Hypothalamus (tissue), 51 donors: ENCODE measurements at places on chromosomes 13 and 19.

DNA sequence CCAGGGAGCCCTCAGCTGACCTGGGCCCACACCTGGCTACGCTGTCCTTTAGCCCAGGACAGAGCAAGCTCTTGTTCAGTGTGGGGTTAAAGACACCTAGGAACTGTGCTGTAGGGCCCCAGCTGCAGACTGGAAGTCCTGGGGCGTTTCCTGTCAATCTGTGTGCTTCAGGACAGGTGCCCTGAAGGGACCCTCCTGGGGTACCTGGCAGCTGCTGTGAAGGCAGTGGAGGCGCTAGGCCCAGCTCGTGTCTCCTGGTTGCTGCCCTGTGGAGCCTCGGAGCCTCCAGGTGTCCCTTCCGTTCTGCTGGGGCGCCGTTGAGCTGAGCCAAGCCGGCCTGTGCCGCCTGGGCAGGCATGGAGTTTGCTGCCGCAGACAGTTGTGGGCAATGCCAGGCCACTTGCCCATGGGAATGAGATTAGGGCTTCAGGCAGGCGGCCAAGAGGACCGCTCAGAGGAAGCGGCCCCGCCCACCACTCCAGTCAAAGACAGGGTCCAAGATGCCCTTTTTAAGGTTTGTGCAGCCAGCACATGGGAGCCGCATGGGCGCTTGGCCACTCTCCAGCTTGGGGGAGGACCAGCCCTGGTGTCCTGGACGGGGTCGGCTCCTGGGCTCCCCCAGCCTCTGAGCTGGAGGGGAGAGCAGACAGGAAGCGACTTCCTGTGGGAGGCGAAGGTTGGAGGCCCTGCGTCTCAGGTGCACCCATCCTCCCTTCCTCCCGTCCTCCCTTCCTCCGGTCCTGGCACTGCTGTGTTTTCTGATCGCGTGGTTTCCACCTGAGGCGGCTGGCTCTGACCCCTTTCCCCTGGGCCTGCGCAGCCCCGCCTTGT lies 4.0 kb downstream of the PTBP1 start:
- no peak for DNase-seq

DNA sequence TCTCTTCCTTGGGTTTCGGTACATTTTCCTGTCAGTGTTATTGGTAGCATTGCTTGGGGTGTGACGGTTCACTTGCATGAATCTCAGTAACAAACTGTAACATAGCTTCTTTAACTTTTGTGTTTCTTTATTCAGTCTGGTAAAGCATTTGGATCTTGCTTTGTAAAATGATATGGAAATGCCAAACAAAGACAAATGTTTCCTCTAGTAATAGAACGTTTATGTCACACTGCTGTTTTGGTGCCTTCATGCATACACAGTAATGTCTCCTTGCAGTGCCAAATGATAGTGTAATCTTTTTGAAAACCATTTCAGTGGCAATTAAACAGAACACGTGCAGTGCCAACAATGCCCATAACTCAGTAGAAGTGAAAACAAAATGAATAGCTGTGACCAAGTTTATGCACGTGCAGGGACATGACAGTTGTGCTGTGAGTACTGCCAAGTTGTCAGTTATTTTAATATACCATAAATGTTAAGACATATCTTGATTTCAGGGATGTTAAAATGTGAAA lies 110.8 kb downstream of the RXFP2 start:
- DNase-seq, result no peak

- no peak for DNase-seq
Observed at GRCh38 chr13:99353836-99354235, 46.6 kb upstream of the GPR183 start.

DNA sequence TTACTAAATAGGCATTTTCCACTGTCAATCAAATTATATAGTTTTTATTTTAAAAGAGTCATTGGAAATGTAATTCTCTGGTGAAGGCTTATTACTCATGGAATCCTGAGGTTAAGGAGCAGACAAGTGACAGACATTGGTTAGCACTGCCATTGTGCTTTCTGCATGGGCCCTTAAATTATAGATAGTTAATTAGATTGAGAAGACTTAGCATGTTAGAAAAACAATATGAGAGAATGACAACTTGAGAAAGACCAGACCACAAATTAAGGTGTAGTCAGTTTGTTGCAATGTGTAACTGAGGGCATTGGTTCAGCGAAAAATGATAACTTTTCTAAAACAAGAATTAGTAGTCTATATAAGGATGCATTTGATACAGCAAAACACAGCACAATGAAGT lies 195.5 kb downstream of the SLITRK6 start:
- DNase-seq, result no peak

DNA sequence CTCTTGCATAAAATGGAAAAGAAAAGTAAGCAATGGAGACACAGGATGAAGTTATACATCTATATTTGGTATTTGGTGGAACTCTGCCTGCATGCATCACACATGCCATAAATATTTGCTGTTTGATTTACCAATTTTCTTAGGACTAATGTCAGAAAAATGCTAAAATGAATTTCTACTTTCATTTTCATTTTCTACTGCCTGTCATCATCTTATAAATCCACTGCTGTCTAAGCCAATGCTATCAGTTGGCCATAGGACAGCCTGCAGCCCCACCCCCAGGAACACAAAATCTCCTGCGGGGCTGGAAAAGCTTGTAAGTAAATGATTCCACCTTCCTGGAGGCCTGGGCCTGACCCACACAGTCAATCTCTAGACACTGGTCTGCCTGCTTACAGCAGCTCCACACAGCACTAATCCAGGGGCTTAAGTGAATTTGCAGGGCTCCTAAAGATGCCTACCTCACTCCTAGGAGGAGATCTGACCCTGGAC lies 122.0 kb downstream of the ENOX1 start:
- no peak for DNase-seq

DNA sequence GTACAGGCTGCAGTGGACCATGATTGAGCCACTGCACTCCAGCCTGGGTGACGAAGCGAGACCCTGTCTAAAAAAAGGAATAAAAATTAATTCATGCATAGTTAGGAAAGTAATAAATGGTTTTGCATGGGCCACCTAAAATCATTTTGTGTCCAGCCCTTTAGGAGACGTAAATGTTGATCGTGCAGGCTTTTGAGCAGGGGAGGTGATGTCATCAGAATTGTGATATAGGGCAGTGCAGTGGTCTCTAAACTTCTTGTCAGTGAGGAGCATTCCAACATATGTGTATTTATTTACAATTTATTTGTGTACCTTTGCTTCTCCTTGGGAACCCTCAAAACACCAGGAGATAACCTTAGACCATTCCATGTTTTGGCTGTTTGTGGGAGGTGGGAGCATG lies 3.0 kb downstream of the SMARCA4 start:
- DNase-seq, result no peak

- DNase-seq, result no peak
Observed at GRCh38 chr13:76764429-76764828, 121.8 kb downstream of the KCTD12 start.

DNA sequence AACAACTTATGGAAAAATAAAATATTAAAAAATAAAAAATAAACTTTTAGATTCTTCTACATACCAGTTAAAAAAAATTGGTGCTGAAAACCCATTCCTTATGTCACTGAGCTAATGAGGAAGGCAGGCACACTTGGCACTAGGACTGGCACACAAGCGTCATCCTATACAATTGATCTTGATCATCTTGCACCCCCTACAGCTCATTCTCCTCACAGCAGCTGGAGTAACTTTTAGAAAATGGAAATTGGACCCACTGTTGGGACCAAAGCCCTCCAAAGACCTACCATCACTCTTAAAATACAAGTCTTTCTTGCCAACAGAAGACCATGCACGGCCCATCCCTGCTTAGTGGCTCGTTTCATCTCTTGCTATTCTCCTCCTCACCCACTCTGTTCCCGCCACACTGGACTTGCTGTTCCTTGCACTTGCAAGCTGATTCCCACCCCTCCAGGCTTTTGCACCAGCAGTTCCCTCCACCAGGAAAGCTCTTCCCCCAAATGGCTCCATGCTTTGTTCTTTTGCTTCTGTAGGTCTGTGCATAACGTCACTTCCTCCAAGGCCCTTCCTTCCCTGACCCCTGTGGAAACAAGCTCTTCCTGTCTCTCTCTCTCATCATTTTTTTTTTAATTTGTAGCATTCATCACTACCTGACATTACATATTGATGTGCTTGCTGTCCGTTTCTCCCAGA lies 11.6 kb downstream of the CTU1 start:
- no peak for DNase-seq

GRCh38 chr13:43543331-43543730 lies 243.4 kb downstream of the ENOX1 start:
- DNase-seq, result no peak

- no peak for DNase-seq
Observed at GRCh38 chr13:45752510-45752909, 50.4 kb downstream of the CBY2 start.

DNA sequence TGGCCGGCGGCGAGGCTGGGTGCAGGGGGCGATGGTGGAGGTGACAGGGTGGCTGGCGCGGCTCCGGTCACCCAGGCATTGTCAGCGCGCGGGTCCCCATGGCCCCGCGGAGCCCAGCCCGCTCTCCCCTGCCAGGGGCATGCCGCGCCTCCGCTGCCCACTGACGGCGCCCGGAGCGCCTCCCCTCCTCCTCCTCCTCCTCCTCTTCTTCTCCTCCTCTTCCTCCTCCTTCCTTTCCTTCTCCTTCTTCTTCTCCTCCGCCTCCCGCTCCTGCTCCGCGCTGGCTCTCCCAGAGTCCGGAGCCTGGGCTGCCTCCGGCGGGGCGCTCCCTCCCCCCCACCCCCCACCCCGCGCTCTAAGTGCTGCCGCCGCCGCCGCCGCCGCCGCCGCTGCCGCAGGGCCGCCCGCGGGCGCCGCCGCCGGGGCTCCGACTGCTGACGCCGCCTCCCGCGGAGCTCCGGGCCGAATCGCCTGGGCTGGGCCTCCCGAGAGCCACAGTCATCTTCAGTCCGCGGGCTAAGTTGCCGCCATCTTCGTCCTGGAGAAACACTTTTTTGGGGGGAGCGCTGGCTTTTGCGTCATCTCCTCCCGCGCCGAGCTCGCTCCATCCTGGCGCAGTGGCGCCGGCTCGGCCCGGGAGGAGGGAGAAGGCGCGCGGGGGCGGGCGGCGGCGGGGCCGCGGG lies 348.3 kb downstream of the LIG4 start:
- peak; percentile 54 for DNase-seq

- DNase-seq, result no peak
Observed at GRCh38 chr13:111620166-111620565, 299.7 kb downstream of the TEX29 start.

DNA sequence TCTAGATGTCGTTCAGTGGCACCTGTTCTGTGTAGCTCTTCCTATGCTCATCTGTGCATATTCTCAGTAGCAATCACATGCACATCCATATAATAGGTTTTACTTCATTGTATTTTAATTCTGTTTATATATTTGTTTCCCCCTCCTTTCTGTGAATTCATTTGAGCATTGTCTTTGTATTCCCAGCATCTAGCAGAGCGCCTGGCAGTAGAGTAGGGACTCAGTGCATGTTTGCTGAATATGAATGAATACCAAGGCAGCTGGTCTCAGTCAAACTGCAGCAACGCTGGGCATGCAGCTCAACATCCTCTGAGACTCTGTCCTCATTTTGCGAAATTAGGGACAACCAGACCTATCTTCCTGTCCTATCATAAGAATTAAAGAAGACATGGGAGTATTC lies 330.1 kb downstream of the SPRY2 start:
- DNase-seq, result no peak

DNA sequence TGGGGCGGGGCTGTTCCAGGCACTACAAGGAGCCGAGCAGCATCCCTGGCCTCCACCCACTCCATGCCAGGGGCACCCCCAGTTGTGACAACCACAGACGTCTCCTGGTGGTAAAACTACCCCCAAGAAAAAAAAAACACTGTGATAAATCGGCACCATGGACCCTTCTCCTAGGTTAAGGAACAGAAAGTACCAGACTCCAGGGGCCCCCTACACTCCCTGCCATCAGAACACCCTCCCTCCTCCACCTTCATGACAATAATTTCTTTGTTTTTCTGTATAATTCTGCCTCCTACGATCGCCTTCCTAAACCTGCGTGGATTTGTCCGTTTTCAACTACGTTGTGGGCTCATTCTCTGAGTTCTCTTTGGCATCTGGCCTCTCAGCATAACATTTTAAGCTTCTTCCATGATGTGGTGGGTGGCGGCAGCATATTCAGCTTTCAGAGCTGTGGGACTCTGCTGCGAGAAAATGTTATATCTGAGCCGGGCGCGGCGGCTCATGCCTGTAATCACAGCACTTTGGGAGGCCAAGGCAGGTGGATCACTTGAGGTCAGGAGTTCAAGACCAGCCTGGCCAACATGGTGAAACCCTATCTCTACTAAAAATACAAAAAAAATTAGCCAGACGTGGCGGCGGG lies 8.6 kb downstream of the TLE2 start:
- DNase-seq, result no peak

DNA sequence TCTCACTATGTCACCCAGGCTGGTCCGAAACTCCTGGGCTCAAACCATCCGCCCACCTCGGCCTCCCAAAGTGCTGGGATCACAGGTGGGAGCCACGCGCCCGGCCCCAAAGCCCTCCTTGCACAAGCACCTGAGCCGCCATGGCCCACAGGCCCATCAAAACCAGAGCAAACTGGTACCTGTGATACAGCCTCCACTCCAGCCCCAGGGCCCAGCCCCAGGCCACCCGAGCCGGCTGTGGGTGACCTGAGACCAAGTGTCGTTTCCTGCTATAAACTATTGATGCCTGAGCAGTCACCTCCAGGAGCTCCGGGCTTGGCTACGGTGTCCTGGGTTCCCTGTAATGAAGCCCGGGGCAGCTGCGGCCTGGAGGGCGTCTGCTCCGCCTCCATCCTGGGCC lies 9.7 kb upstream of the PTBP1 start:
- DNase-seq, result no peak

GRCh38 chr19:39263912-39264305 lies 4.3 kb upstream of the IFNL2 start:
- DNase-seq, result no peak

GRCh38 chr19:58545286-58546018 lies 1.6 kb downstream of the TRIM28 start:
- no peak for DNase-seq

DNA sequence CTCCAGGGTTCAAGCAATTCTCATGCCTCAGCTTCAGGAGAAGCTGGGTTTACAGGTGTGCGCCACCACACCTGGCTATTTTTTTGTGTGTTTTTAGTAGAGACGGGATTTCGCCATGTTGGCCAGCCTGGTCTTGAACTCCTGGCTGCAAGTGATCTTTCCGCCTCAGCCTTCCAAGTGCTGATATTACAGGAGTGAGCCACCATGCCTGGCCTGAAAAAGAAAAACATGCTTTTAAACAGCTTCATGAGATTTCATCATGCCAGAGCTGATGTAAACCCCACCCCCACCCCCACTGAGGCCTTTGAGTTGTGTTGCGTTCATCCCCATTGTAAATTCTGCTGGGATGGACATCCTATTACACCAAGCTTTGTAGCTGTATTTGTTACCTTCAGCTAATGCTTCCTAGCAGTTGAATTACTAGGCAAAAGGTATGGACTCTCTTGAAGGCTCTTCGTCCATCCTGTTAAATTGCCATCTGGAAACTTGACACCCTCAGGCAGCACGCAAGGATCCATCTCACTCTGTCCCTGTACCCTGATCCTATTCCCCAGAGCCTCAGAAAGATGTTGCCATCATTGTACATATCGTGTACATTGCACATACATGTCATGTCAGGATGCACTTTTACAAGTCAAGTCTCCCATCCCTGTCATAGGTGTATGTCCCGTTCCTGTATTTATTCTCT lies 47.3 kb downstream of the NFIX start:
- no peak for DNase-seq

- no peak for DNase-seq
Observed at GRCh38 chr13:97413694-97414093, 20.3 kb upstream of the RAP2A start.

GRCh38 chr19:17125062-17125727 lies 49.6 kb downstream of the MYO9B start:
- no peak for DNase-seq

- DNase-seq, result no peak
Observed at GRCh38 chr13:106152047-106152446, 383.4 kb downstream of the EFNB2 start.
